Large intestine (tissue), 12 donors: ENCODE measurements at places on chromosomes 7 and 10. TPM values are rescaled to one million over a fixed set of nuclear protein-coding genes. Genes with fewer than 3 reads are reported as not detected.

DNA sequence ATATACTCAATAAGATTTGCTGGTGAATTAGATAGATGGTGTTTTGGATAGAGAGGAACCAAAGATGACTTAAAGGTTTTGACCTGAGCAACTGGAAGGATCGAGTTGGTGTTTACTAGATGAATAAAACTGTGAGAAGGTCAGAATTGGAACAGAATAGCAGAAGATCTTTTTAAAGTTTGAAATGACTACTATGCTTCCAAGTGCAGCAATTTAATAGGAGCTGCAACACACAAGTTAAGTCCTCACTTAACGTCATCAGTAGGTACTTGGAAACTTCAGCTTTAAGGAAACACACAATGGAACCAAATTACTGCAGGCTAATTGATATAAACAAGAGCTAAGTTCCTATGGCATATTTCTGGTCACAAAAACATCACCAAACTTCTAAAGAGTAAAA, 86.5 kb downstream of the RTKN2 start:
- no peak for DNase-seq
- H3K4me3 ChIP-seq: no peak overlapping the region
- no peaks in the 10 kb centered on the region for H3K36me3 ChIP-seq
- no peaks in the 10 kb centered on the region for H3K4me1 ChIP-seq
- no peaks in the 10 kb centered on the region for H3K27me3 ChIP-seq
- H3K27ac ChIP-seq: no peak overlapping the region

CYP3A4 gene
- polyA plus RNA-seq: 14.3 TPM

- DNase-seq: no peak
- no peak overlapping the region for H3K4me3 ChIP-seq
- H3K27me3 ChIP-seq: no peaks in the 10 kb centered on the region
Observed at GRCh38 chr10:77905086-77905748, 21.3 kb downstream of the DLG5 start.

DNA sequence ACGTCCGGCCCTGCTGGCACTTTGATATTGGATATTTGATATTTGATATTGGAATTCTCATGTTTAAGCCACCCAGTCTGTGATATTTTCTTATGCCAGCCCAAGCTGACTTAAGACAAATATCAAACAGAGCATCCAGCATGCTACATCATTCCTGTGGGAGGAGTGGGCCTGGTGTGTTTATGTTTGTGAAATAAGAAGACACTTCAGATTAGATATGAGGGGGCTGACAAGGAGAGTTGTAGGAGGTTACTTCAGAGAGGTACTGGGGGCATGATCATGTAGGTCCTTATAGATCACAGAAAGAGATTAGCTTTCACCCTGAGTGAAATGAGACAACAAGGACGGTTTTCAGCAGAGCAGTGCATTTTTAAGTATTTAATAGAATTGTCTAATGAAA, 382.9 kb downstream of the SEMA3D start:
- H3K4me3 ChIP-seq: no peak overlapping the region
- no peaks in the 10 kb centered on the region for H3K36me3 ChIP-seq
- H3K27me3 ChIP-seq: no peaks in the 10 kb centered on the region

GRK5 gene
- 38.8 TPM for polyA plus RNA-seq

GRCh38 chr10:44988957-44989585, 10.5 kb upstream of the DEPP1 start:
- no peaks in the 10 kb centered on the region for H3K27me3 ChIP-seq
- peaks cover 15% of the 10 kb centered on the region for H3K36me3 ChIP-seq
- H3K4me1 ChIP-seq: no peaks in the 10 kb centered on the region
- H3K4me3 ChIP-seq: no peak overlapping the region
- H3K27ac ChIP-seq: no peak overlapping the region

MPP7 gene
- polyA plus RNA-seq: 16.2 TPM

DNA sequence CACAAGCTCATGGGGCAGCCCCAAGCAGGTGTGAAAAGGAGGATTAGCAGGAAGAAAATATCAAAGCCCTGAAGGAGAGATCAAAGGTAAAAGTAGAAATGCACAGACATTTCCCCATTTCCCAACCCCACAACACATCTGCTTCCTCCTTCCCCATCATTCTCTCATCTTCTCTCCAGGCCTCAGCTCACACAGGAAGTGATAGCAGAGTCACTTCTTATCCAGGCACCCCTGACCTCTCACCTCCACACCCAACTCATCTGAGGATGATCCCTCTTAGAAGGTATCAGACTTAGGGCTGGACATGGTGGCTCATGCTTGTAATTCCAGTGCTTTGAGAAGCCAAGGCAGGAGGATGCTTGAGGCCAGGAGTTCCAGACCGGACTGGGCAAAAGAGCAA, 18.2 kb upstream of the GJC3 start:
- no peaks in the 10 kb centered on the region for H3K36me3 ChIP-seq
- H3K27ac ChIP-seq: no peak overlapping the region
- H3K4me1 ChIP-seq: no peaks in the 10 kb centered on the region
- no peaks in the 10 kb centered on the region for H3K27me3 ChIP-seq
- no peak overlapping the region for H3K4me3 ChIP-seq

CHRM2 gene
- 7.3 TPM for polyA plus RNA-seq

MYO1G gene
- 2.2 TPM for polyA plus RNA-seq

GNB2 gene
- 193 TPM for polyA plus RNA-seq

GRCh38 chr7:112554591-112554990, 73.8 kb downstream of the LSMEM1 start:
- H3K4me1 ChIP-seq: peaks cover 16% of the 10 kb centered on the region
- H3K27me3 ChIP-seq: no peaks in the 10 kb centered on the region
- no peaks in the 10 kb centered on the region for H3K36me3 ChIP-seq
- H3K27ac ChIP-seq: no peak overlapping the region
- DNase-seq: no peak

BTBD16 gene
- 0.79 TPM for polyA plus RNA-seq

SORBS1 gene
- 60.2 TPM for polyA plus RNA-seq

DNA sequence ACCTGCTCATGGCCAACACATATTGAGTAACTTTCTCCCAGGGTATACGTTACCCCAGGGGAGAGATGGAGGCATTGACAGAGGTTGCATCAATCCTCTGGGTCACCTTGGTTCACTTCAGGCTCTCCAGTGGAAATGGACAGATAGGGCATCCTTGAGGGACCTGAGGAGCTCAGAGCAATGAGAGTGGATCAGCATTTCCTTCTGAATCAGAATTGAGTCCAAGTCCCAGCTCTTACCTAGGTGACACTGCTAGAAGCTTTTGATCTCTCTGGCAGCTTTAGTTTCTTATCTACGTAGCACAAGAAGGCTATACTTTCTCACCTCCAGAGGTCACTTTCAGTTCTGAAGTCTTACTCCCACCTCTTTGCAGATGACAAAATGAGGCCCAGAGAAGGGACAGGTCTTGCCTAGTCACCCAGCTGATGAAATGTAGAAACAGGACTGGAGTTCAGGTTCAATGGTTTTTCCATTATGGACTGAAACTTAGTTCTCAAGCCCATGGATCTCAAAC, 35.2 kb downstream of the PANK1 start:
- peaks cover 2% of the 10 kb centered on the region for H3K4me1 ChIP-seq
- no peak overlapping the region for H3K27ac ChIP-seq
- no peaks in the 10 kb centered on the region for H3K27me3 ChIP-seq
- H3K36me3 ChIP-seq: peaks cover 20% of the 10 kb centered on the region

GRCh38 chr10:60827791-60828488, 49.7 kb downstream of the CDK1 start:
- no peak overlapping the region for H3K4me3 ChIP-seq
- no peaks in the 10 kb centered on the region for H3K27me3 ChIP-seq
- H3K4me1 ChIP-seq: no peaks in the 10 kb centered on the region
- no peaks in the 10 kb centered on the region for H3K36me3 ChIP-seq
- H3K27ac ChIP-seq: no peak overlapping the region

- peaks cover 95% of the 10 kb centered on the region for H3K27me3 ChIP-seq
- H3K4me3 ChIP-seq: no peak overlapping the region
- H3K4me1 ChIP-seq: peaks cover 12% of the 10 kb centered on the region
- H3K36me3 ChIP-seq: no peaks in the 10 kb centered on the region
Observed at GRCh38 chr7:122300211-122300932, 4.2 kb downstream of the FEZF1 start.

ANXA8L1 gene
- polyA plus RNA-seq: 7.9 TPM

VPS37D gene
- polyA plus RNA-seq: 4.5 TPM

GRCh38 chr7:54904130-54904529, 114.7 kb upstream of the EGFR start:
- DNase-seq: no peak
- no peak overlapping the region for H3K27ac ChIP-seq
- no peaks in the 10 kb centered on the region for H3K36me3 ChIP-seq
- no peak overlapping the region for H3K4me3 ChIP-seq
- H3K4me1 ChIP-seq: no peaks in the 10 kb centered on the region

GRCh38 chr10:127463548-127463947, 85.6 kb upstream of the NPS start:
- peaks cover 3% of the 10 kb centered on the region for H3K4me1 ChIP-seq
- H3K27me3 ChIP-seq: no peaks in the 10 kb centered on the region
- no peak overlapping the region for H3K4me3 ChIP-seq
- DNase-seq: no peak
- no peaks in the 10 kb centered on the region for H3K36me3 ChIP-seq

GRCh38 chr10:99540657-99541531, 8.2 kb downstream of the NKX2-3 start:
- peaks cover 11% of the 10 kb centered on the region for H3K4me1 ChIP-seq
- H3K4me3 ChIP-seq: peak overlapping the region; percentile 37
- DNase-seq: peak; percentile 68

FGL2 gene
- polyA plus RNA-seq: 50.6 TPM

GRCh38 chr7:137331378-137331777, 12.2 kb downstream of the PTN start:
- no peak for DNase-seq
- H3K27me3 ChIP-seq: no peaks in the 10 kb centered on the region
- H3K4me3 ChIP-seq: no peak overlapping the region
- H3K36me3 ChIP-seq: no peaks in the 10 kb centered on the region

CNPY1 gene
- not detected for polyA plus RNA-seq

- H3K27ac ChIP-seq: no peak overlapping the region
- no peaks in the 10 kb centered on the region for H3K36me3 ChIP-seq
- no peak for DNase-seq
Observed at GRCh38 chr7:111762211-111762610, 199.9 kb upstream of the IMMP2L start.

DNA sequence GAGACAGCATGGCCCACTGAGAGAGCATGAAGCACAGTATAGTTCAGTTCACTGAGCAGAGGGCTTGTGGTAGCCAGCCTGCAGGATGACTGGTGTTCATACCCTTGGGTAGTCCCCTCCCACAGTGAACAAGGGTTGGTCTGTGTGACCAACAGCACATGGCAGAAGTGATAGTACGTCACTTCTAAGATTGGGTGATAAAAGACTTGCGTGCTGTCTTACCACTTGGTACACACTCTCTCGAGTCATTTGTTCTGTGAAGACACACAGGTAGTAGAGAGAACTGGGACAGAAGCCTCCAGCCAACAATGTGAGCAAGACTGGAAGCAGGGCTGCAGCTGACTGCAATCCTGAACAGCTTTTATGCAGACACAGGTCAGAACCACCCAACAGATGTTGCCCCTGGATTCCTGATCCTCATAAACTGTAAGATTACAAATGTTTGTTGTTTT, 14.6 kb downstream of the EPC1 start:
- H3K27me3 ChIP-seq: no peaks in the 10 kb centered on the region
- H3K27ac ChIP-seq: peak overlapping the region; percentile 54
- no peaks in the 10 kb centered on the region for H3K36me3 ChIP-seq
- DNase-seq: peak; percentile 48
- no peak overlapping the region for H3K4me3 ChIP-seq
- H3K4me1 ChIP-seq: peaks cover 8% of the 10 kb centered on the region

DNA sequence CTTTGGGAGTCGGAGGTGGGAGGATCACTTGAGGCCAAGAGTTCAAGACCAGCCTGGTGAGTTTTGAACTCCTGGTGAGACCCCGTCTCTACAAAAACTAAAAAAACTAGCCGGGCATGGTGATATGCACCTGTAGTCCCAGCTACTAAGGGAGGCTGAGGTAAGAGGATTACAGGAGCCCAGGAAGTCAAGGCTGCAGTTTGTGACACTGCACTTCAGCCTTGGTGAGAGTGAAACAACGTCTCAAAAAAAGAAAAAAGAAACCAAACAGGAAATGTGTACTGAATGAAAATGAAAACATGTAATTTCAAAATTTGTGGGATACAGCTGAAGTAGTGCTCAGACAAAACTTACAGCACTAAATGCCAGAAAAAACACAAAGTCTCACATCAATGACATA, 7.6 kb downstream of the ARHGAP12 start:
- DNase-seq: no peak
- peaks cover 4% of the 10 kb centered on the region for H3K4me1 ChIP-seq
- no peaks in the 10 kb centered on the region for H3K27me3 ChIP-seq

SHTN1 gene
- 37.2 TPM for polyA plus RNA-seq
